Activated T-helper 1 cell treated with anti-CD3 and anti-CD28 coated beads, Interleukin-12 subunit alpha, Interleukin-12 subunit beta, Interleukin-2, Interleukin-4 antibody, amounts not matched to agents 30 ng/mL and 10 ng/mL and 1 ng/mL, durations not matched to agents 14 hours and 24 hours and 36 hours (primary cell): ENCODE measurements at places on chromosomes 2 and 18. TPM values are rescaled to one million over a fixed set of nuclear protein-coding genes. Genes with fewer than 3 reads are reported as not detected.

DNA sequence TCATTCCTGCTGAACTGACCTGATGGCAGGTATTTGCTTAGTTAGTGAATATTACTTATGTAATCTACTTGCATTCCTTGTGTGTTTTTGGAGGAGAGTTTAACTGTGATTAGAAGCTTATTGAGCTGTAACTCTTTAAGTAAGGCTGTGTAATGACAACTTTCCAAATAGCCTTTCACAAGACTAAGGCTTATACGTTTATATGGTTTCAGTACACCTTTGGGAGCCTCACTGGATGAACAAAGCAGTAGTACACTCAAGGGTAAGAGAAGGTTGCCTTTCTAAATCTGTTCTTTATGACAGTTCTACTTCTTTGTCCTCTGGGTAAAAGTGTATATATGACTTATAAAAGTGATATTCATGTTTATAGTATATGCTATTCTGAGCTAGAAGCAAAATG, 4.3 kb downstream of the ITPRID2 start:
- no peak overlapping the region for H3K27ac ChIP-seq
- H3K4me3 ChIP-seq = no peak overlapping the region
- H3K36me3 ChIP-seq = peaks cover 32% of the 10 kb centered on the region
- H3K27me3 ChIP-seq = no peaks in the 10 kb centered on the region
- DNase-seq = no peak

DNA sequence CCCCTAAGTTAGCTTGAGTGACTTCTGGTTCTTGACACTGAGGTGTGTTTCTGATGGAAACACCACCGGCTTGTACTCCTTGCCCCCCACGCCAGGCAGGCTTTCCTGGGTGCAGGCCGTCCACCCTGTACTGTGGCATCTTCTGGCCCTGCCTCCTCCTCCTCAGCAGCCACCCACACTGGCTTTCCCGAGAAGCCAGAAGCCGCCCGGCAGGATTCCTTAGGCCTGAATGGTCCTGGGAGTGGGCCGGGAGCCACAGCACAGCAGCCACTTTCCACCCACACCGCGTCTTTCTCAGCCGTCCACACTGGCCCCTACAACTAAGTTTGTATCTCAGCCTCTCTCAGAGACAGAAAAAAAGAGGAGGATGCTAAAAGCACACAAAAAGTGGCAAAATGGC, 2.1 kb upstream of the HSBP1L1 start:
- no peaks in the 10 kb centered on the region for H3K27me3 ChIP-seq
- peaks cover 2% of the 10 kb centered on the region for H3K36me3 ChIP-seq
- no peak overlapping the region for H3K27ac ChIP-seq
- H3K4me1 ChIP-seq = peaks cover 32% of the 10 kb centered on the region

The CSRNP3 gene
- not detected in 2 replicates for total RNA-seq

- DNase-seq = no peak
- H3K27me3 ChIP-seq = peaks cover 7% of the 10 kb centered on the region
- H3K4me1 ChIP-seq = peaks cover 7% of the 10 kb centered on the region
- H3K27ac ChIP-seq = no peak overlapping the region
- H3K4me3 ChIP-seq = no peak overlapping the region
These were observed 43.4 kb downstream of the NMS start for GRCh38 chr2:100513650-100514049.

GRCh38 chr2:127277028-127277427, 16.9 kb downstream of the ERCC3 start:
- H3K27ac ChIP-seq = no peak overlapping the region
- no peaks in the 10 kb centered on the region for H3K27me3 ChIP-seq
- peaks cover 59% of the 10 kb centered on the region for H3K36me3 ChIP-seq
- H3K4me1 ChIP-seq = peaks cover 17% of the 10 kb centered on the region
- DNase-seq = no peak

GRCh38 chr18:36673452-36673851, 155.3 kb downstream of the TPGS2 start:
- DNase-seq = no peak
- peaks cover 20% of the 10 kb centered on the region for H3K27me3 ChIP-seq
- no peak overlapping the region for H3K27ac ChIP-seq
- no peaks in the 10 kb centered on the region for H3K4me1 ChIP-seq
- H3K4me3 ChIP-seq = no peak overlapping the region
- H3K36me3 ChIP-seq = no peaks in the 10 kb centered on the region

The LAMA3 gene
- not detected in 2 replicates for total RNA-seq

DNA sequence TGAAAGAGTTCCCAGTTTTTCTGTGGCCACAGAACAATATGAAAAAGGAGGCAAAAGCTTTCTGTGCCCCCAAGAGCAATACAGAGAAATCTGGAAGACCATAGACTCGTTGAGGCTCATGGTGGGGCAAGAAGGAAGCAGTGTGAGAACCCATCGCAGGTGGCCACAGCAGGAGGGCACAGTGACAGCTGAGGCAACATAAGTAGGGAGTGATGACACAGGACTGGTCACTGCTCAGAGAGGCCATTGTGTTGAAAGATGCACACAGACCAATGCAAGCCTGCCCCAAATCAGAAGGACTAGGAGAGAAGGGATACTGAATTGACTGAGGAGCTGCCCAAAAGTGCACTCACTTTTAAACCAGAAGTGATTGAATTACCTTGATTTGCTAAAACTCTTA, 483.6 kb downstream of the EPHA4 start:
- no peaks in the 10 kb centered on the region for H3K27me3 ChIP-seq
- H3K36me3 ChIP-seq = no peaks in the 10 kb centered on the region
- no peak for DNase-seq
- no peak overlapping the region for H3K27ac ChIP-seq
- no peak overlapping the region for H3K4me3 ChIP-seq
